ENCODE measurements at places on chromosomes 4 and X. TPM values are rescaled to one million over a fixed set of nuclear protein-coding genes. Genes with fewer than 3 reads are reported as not detected.

PRKG2 gene
- total RNA-seq, result 7.0 TPM

SUPT20HL1 gene
- under 0.01 TPM for total RNA-seq

FAM53A gene
- 0.79 TPM for total RNA-seq

SPIN4 gene
- total RNA-seq, result 1.3 TPM

ENPP6 gene
- not detected for total RNA-seq

TLL1 gene
- 0.53 TPM for total RNA-seq

UGT2B10 gene
- not detected for total RNA-seq

SMIM31 gene
- not detected for total RNA-seq

C4orf51 gene
- total RNA-seq, result not detected

COX18 gene
- total RNA-seq, result 16.8 TPM

CDS1 gene
- 28.2 TPM for total RNA-seq

ASB12 gene
- total RNA-seq, result not detected

GRIA2 gene
- total RNA-seq, result not detected

SERTM2 gene
- total RNA-seq, result under 0.01 TPM

TEC gene
- 2.8 TPM for total RNA-seq

G3BP2 gene
- total RNA-seq, result 204 TPM

UGT2B17 gene
- not detected for total RNA-seq

ATOH1 gene
- not detected for total RNA-seq

ETDA gene
- not detected for total RNA-seq

P2RY8 gene
- total RNA-seq, result not detected

YIPF6 gene
- total RNA-seq, result 35.6 TPM

RASL11B gene
- 1.3 TPM for total RNA-seq

QRFPR gene
- not detected for total RNA-seq

HAUS7 gene
- 10.9 TPM for total RNA-seq

USP17L20 gene
- total RNA-seq, result not detected

Measured in bronchial epithelial cell (primary cell).